ENCODE measurements at places on chromosomes 13 and 19.

GRCh38 chr13:99961636-99962035 lies 9.9 kb downstream of the ZIC5 start:
- DNase-seq = no peak

GRCh38 chr13:34412295-34412694 lies 529.8 kb upstream of the NBEA start:
- DNase-seq = no peak

GRCh38 chr13:23792680-23793079 lies 96.5 kb downstream of the MIPEP start:
- DNase-seq = no peak

DNA sequence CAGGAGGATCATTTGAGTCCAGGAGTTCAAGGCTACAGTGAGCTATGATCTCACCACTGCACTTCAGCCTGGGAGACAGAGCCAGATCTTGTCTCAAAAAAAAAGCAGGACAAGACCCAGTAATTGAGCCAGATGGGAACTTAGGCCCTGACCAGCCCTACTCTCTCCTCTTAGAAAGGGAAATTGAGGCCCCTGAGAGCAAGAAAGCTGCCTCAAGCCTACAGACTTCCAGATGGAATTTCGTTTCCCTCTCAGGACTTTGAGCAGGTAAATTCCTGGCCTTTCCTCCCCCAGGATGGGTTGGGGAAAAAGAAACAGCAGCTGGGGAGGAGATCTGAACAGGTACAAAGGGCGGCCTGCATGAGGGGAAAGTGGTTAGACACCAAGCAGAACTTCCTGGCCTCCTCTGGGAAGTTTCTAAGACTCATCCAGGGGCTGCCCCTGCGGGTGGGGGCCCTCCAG lies 3.6 kb upstream of the BCL3 start:
- no peak for DNase-seq

- no peak for DNase-seq
Measured at GRCh38 chr19:33385956-33386355, 12.4 kb downstream of the CEBPG start.

GRCh38 chr19:6667114-6667627 lies 2.8 kb downstream of the TNFSF14 start:
- DNase-seq = peak; percentile 59

DNA sequence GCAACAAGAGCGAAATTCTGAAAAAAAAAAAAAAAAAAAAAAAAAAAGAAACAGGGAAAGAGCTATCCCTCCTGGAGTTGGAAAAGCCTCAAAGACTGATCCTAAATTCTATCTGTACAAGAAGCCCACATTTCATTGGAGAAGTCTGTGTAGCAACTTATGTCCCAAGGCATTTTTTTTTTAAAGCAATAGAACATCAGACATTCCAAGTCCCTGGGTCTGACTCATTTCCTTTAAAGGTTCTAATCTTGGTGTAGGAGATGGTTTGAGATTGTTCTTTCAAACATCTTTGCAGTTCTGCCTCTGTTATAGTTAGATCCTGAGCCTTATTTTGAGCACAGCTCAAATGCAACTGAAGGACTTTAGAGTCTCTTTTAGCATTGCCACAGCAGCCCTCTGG lies 706.5 kb upstream of the MIR17HG start:
- no peak for DNase-seq

- DNase-seq = no peak
Measured at GRCh38 chr13:59745392-59745788, 418.3 kb downstream of the DIAPH3 start.

- DNase-seq = no peak
Measured at GRCh38 chr13:110869805-110870706, 44.8 kb downstream of the ANKRD10 start.

DNA sequence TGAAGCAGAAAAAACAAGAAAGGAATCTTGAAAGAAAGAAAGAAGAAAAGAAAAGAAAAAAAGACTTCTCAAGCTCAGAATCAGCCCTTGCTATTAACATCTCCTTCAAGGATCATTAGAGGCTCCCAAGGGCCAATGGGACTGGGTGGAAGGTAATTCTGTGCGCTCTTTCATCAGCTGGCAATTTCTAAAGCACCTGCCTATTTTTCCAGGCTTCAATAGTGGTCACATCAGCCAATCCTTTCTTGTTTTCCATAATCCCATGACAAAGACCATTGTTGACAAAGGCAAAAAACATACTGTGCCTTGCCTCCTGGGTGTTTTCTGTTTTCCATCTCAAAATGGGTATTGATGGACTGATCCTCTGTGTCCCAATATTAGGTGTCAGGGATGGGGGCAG lies 88.2 kb upstream of the TSC22D1 start:
- no peak for DNase-seq

GRCh38 chr13:19959141-19959830 lies 759 bp downstream of the ZMYM2 start:
- peak; percentile 61 for DNase-seq

GRCh38 chr13:60758637-60759036 lies 361.6 kb downstream of the TDRD3 start:
- DNase-seq = no peak

DNA sequence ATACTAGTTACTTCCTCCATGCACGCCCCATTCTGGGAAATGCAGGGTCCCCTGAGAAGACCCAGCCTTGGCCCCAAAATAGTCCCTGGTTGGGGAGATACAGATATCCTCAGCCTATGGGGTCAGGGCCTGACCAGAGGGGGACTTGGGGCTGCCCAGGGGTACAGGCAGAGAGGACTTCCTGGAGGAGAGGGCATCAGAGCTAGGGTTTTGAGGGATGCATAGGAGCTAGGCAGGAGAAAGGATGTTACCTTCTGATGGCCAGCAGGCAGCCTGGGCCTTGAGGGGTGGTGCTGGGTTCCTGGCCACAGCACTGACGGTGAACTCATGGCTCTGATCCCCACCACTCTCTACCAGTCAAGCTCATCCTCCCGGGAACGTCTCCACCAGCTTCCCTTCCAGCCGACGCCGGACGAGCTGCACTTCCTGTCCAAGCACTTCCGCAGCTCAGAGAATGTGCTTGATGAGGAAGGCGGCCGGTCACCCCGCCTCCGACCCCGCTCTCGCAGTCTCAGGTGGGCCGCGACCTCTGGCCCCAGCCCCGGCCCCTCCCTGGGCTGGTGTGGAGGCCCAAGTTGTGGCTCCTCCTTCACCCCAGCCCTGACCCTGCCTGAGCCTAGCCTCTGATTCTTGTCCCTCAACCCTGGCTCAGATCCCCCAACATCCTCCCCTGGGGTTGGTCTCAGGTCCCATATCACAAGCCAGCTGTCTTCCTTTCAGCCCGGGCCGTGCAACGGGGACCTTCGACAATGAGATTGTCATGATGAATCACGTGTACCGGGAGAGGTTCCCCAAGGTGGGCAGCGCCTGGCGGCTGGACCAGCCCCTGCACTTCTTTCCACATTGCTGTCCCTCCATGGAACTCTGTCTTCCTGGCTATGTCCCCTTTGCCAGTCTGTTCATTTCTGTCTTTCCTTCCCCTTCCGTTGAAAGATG lies 25.6 kb downstream of the MAST3 start:
- DNase-seq = no peak

DNA sequence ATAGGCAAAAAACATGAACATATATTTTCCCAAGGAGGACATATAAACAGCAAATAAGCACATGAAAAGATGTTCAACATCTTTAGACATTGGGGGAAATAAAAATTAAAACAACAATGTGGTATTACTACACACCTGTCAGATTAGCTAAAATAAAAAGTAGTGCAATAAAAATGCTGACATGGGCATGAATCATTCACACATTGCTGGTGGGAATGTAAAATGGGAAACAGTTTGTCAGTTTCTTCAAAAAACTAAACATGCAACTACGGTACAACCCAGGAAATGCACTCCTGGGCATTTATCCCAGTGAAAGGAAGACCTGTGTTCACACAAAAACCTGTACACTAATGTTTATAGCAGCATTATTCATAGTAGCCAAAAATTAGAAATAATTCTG lies 5.3 kb upstream of the SUCLA2 start:
- DNase-seq = no peak

DNA sequence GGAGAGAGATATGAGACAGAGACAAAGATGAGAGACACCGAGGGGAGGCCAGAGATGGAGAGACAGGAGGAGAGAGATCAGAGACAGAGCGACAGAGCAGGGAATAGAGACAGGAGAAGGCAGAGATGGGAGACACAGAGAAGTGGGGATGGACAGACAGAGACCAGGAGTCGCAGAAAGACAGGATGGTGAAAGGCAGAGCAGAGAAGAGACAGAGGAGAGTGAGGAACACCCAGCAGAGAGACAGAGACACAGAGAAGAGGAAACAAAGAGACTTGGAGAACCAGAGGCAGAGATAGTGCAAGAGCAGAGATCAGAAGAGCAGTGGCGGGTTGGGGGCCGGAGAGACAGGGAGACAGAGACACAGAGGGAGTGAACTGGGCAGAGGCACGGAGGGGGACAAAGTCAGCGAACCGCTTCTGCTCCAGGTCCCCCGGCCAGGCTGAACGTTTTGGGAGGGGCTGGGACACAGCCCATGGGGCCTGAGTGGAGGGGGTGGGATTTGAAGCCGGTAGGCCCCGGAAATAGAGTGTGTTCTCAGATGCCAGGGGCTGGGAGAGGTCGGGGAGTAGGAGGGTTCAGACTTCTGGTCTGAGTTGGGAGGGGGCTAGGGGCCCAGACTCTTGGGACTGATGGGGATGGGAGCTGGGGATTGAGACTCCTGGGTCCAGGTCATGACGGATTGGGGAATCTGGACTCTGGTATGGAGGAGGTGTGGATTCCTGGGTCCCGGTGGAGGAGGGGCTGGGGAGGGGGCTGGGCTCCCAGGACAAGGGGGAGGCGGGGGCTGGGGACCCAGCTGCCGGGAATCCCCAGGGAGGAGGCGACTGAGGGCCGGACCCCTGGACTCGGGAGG lies 654 bp downstream of the ZNF579 start:
- DNase-seq = no peak
